ENCODE measurements at places on chromosomes 7 and 10. TPM values are rescaled to one million over a fixed set of nuclear protein-coding genes. Genes with fewer than 3 reads are reported as not detected.

Gene SLC35B4
- total RNA-seq, result 19.6 TPM

GRCh38 chr10:124289851-124290795 lies 128.6 kb downstream of the OAT start:
- H3K4me1 ChIP-seq, result no peaks in the 10 kb centered on the region
- H3K36me3 ChIP-seq, result no peaks in the 10 kb centered on the region
- no peak overlapping the region for H3K4me3 ChIP-seq
- H3K27me3 ChIP-seq, result no peaks in the 10 kb centered on the region

GRCh38 chr10:114498413-114499111 lies 94.3 kb upstream of the AFAP1L2 start:
- no peaks in the 10 kb centered on the region for H3K4me1 ChIP-seq
- no peak overlapping the region for H3K27ac ChIP-seq
- peaks cover 3% of the 10 kb centered on the region for H3K36me3 ChIP-seq
- H3K4me3 ChIP-seq, result no peak overlapping the region

- H3K4me1 ChIP-seq, result no peaks in the 10 kb centered on the region
- H3K27me3 ChIP-seq, result no peaks in the 10 kb centered on the region
- H3K27ac ChIP-seq, result no peak overlapping the region
- DNase-seq, result no peak
Measured at GRCh38 chr7:147279514-147279913, 1162.9 kb downstream of the CNTNAP2 start.

DNA sequence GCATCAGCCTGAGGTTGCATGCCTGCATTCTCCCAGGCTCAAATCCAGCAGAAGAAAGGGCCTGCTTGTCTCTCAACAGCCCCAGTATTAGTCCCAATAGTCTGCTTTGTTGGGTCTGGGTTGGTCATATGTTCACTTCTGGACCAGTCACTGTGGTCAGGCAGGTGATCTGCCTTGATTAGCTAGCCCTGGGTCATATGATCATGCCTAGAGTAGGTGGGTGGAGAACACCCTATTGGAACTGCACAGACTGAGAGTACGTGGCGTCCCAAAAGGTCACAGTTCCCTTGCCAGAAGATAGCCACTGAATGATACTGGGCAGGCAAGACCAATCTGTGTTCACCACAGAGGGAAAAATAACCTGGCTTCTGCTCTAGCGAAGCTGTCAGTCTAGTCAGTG lies 80.1 kb downstream of the SH2D4B start:
- DNase-seq, result no peak
- no peaks in the 10 kb centered on the region for H3K36me3 ChIP-seq
- no peaks in the 10 kb centered on the region for H3K27me3 ChIP-seq
- no peaks in the 10 kb centered on the region for H3K4me1 ChIP-seq

DNA sequence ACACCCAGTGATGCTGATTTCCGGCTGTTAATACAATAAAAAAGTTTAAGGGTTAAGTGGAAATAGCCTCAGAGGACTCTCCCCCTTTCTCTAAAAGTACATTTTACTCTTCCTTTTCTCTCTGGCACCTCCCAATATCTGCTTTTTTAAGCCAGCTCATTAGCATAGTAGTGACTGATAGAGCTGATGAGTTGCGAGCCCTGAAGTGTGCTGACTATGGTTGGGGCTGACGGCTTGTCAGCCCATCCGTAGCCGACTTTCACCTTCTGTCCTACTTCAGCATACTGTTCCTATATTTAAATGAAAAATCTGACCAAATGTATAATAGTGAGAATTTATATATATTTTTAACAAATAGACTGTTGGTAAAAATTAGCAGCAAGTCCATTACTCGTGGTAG lies 80.0 kb downstream of the SHH start:
- H3K27ac ChIP-seq, result no peak overlapping the region
- DNase-seq, result no peak
- no peaks in the 10 kb centered on the region for H3K27me3 ChIP-seq
- H3K36me3 ChIP-seq, result peaks cover 57% of the 10 kb centered on the region
- H3K4me1 ChIP-seq, result no peaks in the 10 kb centered on the region
- no peak overlapping the region for H3K4me3 ChIP-seq

GRCh38 chr7:140209866-140210609 lies 33.3 kb upstream of the KDM7A start:
- no peak overlapping the region for H3K27ac ChIP-seq
- no peaks in the 10 kb centered on the region for H3K36me3 ChIP-seq
- no peak for DNase-seq

DNA sequence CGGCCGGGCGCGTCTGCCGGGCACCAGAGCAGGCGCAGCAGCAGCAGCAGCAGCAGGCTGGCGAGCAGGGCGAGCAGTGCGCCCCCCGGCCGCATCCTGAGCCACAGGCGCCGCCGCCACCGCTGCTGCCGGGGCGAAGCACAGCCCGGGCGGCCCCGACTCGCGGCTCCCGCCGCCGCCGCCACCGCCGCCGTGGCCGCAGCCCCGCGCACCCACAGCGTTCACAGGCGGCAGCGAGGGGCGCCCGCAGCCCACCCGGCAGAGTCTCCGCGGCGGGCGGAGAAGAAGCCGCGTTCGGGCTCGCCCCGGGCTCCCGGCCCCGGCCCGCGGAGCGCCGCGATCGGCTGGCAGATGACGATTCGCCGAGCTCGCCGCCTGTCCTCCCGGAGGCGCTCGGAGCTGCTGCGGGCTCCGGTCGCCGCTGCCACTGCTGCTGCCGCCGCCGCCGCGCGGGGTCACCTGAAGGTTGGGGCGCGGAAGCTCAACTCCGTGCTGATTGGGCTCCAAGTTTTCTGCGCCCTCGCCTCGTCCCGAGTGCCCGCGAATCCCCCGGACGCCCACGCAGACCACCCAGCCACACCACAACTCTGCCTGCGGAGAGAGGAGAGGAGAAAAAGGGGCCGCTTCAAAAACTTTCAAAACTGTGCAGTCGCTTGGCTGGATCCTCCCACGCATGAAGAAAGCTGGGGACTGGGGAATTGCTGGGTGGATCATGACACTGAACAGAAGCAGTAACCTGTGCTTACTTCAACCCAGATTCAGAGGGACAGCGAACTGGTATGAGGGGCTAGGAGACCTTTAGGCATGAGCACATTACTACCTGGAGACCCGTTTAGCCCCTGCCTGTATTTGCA lies at the start of gene ST8SIA6:
TSS of gene ST8SIA6 (minus strand) at position 435 of the 854 bp plus-strand sequence. CDS start at position 95, 340 bp downstream.
- H3K4me1 ChIP-seq, result peaks cover 17% of the 10 kb centered on the region
- H3K27me3 ChIP-seq, result peaks cover 20% of the 10 kb centered on the region
- H3K27ac ChIP-seq, result no peak within 1 kb of the TSS
- peak within 1 kb of the TSS; percentile 52 for H3K4me3 ChIP-seq
- DNase-seq, result peak; percentile 52

DNA sequence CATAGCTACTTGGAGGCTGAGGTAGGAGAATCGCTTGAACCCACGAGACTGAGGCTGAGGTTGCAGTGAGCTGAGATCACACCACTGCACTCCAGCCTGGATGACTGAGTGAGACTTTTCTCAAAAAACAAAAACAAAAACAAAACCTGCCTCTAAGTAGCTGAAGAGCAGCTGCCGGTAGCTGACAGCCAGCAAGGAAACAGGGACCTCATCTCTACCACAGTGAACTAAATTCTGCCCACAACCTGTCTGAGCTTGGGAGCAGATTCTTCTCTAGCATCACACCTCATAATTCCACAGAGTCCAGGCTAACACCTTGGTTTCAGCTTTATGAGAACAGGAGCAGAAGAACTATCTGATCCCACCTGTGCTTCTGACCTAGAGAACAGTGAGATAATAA lies 246.2 kb downstream of the KCND2 start:
- H3K4me1 ChIP-seq, result no peaks in the 10 kb centered on the region
- no peak for DNase-seq
- peaks cover 16% of the 10 kb centered on the region for H3K27me3 ChIP-seq
- no peaks in the 10 kb centered on the region for H3K36me3 ChIP-seq
- H3K27ac ChIP-seq, result no peak overlapping the region

DNA sequence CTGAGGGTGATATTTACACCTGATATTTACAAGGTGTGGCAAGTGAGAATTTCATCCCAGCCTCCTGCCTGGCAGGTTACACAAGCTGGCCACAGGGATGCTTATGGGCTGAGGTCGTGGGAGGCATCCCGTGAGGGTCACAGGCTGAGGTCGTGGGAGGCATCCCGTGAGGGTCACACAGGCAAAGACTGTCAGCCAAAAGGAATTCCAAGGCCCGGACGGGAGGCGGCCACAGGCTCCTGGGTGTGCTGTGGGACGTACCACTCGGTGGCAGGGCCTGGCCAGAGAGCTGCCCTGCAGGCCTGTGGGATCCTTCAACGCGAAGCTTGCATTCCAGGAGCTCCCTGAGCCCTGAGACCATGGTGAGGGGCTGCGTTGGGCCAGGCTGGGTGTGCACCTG lies 460.6 kb downstream of the DNAJB6 start:
- H3K36me3 ChIP-seq, result no peaks in the 10 kb centered on the region
- H3K4me1 ChIP-seq, result no peaks in the 10 kb centered on the region
- no peaks in the 10 kb centered on the region for H3K27me3 ChIP-seq
- H3K4me3 ChIP-seq, result no peak overlapping the region
- no peak for DNase-seq

- no peak overlapping the region for H3K4me3 ChIP-seq
- no peaks in the 10 kb centered on the region for H3K27me3 ChIP-seq
- no peaks in the 10 kb centered on the region for H3K36me3 ChIP-seq
- DNase-seq, result peak; percentile 76
Measured at GRCh38 chr7:102836191-102836919, 76.4 kb upstream of the LRRC17 start.

Gene CYP2C9
- not detected for total RNA-seq

- H3K36me3 ChIP-seq, result no peaks in the 10 kb centered on the region
- H3K4me1 ChIP-seq, result peaks cover 24% of the 10 kb centered on the region
Measured at GRCh38 chr10:6065835-6066234, 3.7 kb upstream of the IL2RA start.

DNA sequence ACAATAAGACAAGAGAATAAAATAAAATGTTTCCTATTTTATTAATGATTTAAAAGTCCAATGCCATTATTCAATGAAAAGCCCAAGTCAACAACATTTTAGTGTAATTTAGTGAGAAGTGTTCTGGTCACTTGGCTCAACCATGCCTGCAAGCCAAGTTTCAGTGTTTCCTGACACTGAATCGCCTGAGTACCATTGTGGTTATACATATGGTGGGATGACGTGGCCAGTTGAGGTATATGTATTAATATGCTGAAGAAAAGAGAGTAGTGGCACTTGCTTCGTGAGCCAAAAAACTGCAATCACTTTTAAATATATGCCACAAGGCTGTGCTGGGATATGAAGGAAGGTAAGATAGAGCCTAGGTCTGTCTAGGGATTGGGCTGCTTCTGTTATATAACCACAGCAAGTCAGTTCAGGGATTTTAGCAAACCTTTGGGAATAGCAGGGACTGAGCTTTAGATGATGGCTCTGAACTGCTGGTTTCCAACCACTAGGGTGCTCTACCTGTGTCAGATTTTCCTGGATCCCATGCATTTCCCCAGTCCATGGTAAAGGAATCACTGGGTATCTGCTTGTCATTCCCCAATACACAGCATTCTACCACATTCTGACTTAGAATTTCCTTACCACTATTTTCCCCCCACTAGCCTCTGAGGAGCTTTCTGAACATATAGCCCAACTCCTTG lies 214.0 kb upstream of the PRPS1L1 start:
- no peaks in the 10 kb centered on the region for H3K36me3 ChIP-seq
- DNase-seq, result no peak
- no peak overlapping the region for H3K27ac ChIP-seq
- H3K27me3 ChIP-seq, result 0 out of 2 replicates have a peak, but pooled peaks cover 3% of the 10 kb centered on the region
- no peaks in the 10 kb centered on the region for H3K4me1 ChIP-seq

DNA sequence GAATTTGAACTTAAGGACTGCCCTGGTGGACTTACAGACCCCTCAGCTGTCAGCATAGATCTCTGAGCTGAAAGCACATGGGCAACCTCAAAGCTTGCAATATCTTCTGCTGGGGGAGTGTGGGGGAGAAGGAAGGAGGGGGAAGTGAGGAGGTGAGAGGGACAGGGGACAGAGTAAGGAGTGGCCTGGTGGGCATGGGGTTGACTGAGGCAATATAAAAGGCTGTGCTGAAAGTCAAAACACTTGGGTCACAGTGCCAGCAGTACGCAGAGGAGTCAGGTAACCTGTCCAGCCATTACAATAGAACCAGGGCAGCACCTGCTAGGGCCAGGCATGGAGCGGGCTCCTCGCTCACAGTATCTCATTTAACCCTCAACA lies 43.2 kb downstream of the PPP1R3C start:
- no peaks in the 10 kb centered on the region for H3K36me3 ChIP-seq
- peaks cover 51% of the 10 kb centered on the region for H3K4me1 ChIP-seq
- no peak overlapping the region for H3K4me3 ChIP-seq
- no peak for DNase-seq
- peak overlapping the region; percentile 87 for H3K27ac ChIP-seq
- no peaks in the 10 kb centered on the region for H3K27me3 ChIP-seq

Gene PVRIG
- not detected for total RNA-seq

Gene ITIH5
- total RNA-seq, result 16.3 TPM

GRCh38 chr10:61978965-61979364 lies 77.5 kb downstream of the ARID5B start:
- no peak for DNase-seq
- H3K27me3 ChIP-seq, result no peaks in the 10 kb centered on the region
- H3K27ac ChIP-seq, result no peak overlapping the region
- H3K36me3 ChIP-seq, result peaks cover 5% of the 10 kb centered on the region
- H3K4me1 ChIP-seq, result peaks cover 25% of the 10 kb centered on the region

DNA sequence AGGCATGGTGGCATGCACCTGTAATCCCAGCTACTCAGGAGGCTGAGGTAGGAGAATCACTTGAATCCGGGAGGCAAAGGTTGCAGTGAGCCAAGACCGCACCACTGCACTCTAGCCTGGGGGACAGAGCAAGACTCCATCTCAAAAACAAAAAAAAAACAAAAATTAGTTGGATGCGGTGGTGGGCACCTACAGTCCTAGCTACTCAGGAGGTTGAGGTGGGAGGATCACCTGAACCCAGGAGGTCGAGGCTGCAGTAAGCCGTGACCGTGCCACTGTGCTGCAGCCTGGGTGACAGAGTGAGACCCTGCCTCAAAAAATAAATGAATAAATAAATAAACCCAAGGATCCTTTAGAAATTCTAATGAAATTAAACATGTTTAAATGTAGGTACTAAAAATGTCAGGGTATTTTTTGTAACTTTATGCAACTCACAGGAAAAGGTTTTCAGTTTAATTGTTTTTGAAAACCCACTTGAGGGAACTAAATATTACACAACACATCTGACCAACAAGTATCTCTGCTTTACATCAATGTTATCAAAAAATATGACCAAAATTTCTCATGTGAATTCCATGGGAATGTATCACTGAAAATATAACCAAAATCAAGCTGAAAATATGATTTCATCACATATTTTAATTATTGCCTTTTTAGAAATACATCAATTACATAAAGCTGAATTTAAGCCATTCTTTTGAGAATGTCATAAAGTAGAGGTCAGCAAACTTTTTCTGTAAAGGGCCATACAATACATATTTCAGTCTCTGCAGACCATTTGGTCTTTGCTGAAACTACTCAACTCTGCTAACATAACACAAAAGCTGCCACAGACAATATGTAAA lies 23.9 kb downstream of the UPF2 start:
- no peak for DNase-seq
- H3K27me3 ChIP-seq, result no peaks in the 10 kb centered on the region
- no peaks in the 10 kb centered on the region for H3K4me1 ChIP-seq
- H3K36me3 ChIP-seq, result peaks cover 7% of the 10 kb centered on the region

Gene TLL2
- not detected for total RNA-seq
